DMS153 (cell line): ENCODE measurements at places on chromosomes 1 and 21.

DNA sequence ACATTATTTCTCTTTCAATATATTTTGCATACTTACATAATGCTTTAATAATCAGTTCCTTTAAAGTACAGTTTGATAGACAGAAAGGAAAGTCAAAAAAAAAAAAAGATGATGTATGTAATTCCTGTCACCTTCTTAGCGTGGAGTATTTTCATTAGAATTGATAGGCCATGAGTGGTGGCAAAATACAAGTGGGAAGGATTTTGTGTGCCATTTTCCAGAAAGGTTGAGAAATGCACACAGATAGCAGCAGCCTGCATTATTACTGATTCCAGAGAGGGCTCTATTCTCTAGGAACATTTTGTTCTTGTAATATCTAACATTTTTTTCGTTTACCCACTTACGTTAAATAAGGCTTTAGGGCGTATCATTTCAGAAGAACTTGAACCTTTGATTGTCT is 475.6 kb downstream of the DSCAM start:
- DNase-seq, result no peak

DNA sequence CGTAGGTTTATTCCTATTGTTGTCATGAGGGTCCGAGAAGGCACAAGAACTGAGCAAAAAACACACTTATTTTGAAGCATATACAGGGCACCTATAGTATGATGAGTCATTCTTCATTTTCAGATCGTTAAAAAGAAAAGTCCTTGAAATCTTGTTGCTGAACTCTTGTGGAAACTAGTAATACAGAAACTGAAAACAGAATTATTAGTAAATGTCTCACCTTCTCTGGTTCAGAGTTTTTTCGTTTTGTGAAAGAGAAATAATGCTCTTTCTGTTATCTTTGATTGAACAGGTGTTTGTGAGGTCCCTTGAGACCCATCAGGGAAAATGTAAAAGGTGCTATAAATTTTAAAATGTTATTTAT is 102.0 kb upstream of the COA6 start:
- DNase-seq, result no peak

DNA sequence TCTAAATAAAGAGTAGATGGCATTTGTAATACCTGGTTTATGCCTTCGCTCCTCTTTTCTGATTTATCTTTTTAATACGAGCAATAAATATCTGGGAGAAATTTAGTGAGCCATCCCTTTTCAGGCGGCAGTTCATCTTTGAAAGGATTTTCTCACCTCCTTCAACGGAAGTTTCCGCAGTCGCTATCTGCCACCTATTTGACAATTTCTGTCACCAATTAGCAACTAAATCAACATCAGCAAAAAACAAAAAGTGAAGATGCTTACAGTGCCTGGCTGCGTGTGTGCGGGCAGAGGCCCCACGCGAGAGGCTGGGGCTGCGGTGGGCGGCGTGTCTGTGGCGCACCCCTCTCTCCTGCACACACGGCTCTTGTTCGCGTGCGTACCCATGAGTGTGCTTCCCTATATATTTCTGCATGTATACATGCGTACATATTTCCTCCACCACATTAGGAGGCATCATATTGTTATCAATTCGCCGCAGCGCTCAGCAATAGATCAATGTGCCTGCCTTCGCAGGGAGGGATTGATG is 117.3 kb upstream of the BARHL2 start:
- no peak for DNase-seq

- DNase-seq, result no peak
Observed at GRCh38 chr1:53291574-53291973, 36.3 kb downstream of the LRP8 start.

DNA sequence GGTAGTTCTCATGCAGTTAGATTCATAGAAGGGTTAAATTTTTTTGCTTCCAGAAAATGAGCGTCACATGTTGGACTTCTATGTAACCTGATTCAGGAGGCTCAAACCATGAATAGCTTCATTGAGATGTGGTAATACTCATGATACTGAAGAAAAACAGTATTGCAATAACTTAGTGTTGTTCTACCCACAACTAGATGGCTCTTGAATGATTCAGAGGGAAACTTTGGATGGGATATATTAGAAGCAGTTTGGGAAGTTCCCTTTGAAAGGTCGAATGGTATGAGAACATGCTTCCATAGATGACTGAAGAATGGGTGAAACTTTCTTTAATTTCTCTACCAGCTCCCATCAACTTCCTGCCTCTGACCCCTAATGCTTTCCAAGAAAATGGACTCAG is 211.7 kb upstream of the PTGFR start:
- DNase-seq, result no peak

DNA sequence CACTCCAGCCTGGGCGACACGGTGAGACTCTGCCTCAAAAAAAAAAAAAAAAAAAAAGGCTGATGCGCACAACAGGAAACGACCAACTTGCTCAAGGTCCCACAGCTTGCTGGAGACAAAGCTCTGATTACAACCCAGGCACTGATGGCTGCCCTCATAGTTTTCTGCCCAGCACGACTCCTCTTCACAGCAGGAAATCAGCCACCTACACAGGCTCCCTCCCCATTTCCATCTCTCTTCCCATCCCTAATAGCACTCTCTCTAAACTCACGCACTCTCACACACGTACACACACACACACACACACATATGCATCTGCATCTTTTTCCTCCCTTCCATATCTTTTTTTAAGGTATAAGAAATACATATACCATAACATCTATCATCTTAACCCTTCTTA is 153.5 kb upstream of the SOD1 start:
- DNase-seq, result no peak

- no peak for DNase-seq
Observed at GRCh38 chr1:214933375-214933774, 149.2 kb upstream of the KCNK2 start.

GRCh38 chr1:184437291-184437690 is 50.5 kb downstream of the C1orf21 start:
- DNase-seq, result no peak
